ENCODE measurements at places on chromosomes 13 and 19.

- H3K4me1 ChIP-seq: no peaks in the 10 kb centered on the region
- H3K36me3 ChIP-seq: no peaks in the 10 kb centered on the region
- H3K27me3 ChIP-seq: peaks cover 5% of the 10 kb centered on the region
- H3K4me3 ChIP-seq: no peak overlapping the region
- no peak overlapping the region for H3K27ac ChIP-seq
Observed at GRCh38 chr19:58531034-58531840, 11.6 kb upstream of the ZBTB45 start.

DNA sequence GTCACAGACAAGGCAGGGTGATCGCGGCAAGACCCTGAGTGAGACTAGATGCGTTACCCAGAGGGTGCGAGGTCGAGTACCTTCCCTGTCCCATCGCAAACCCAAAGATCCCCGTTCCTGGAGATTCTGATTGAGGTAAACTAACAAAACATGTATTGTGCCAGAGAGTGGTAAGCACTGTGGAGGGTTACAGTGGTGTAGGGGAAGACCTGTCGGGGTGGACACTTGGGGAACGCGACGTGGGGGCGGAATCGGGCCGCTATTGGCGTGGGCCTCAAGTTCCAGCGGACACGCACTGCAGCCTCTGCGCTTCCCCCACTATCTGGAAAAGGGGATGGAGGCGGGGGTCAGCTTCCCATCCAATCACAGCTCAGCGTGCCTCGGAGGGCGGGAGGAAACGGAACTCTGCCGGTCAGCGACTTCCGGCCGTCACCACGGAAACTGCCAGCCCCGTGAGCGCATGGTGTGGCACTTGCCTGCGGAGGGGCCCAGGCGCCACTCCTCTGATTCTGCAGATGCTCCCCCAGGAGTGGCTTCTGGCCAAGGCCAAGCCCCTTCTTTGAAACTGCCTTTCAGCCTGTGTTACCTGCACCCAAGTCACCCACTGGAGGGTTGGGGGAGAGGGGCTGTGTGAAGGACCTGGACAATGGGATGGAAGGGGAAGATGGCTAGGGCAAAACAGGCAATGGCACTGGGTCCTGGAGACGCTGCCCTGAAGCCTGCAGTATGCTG, 1.0 kb upstream of the UBE2M start:
- H3K27ac ChIP-seq: peak overlapping the region; percentile 98
- no peaks in the 10 kb centered on the region for H3K27me3 ChIP-seq
- H3K4me3 ChIP-seq: peak overlapping the region; percentile 92
- peaks cover 30% of the 10 kb centered on the region for H3K4me1 ChIP-seq
- peak; percentile 74 for DNase-seq

GRCh38 chr19:372306-372890, 27.8 kb upstream of the MIER2 start:
- no peaks in the 10 kb centered on the region for H3K4me1 ChIP-seq
- H3K27me3 ChIP-seq: peaks cover 35% of the 10 kb centered on the region
- DNase-seq: no peak
- H3K27ac ChIP-seq: no peak overlapping the region
- no peak overlapping the region for H3K4me3 ChIP-seq

GRCh38 chr19:50475101-50475568, 1.2 kb upstream of the EMC10 start:
- peak overlapping the region; percentile 47 for H3K4me3 ChIP-seq
- H3K27me3 ChIP-seq: no peaks in the 10 kb centered on the region
- DNase-seq: no peak
- H3K36me3 ChIP-seq: peaks cover 8% of the 10 kb centered on the region
- peaks cover 9% of the 10 kb centered on the region for H3K4me1 ChIP-seq
- peak overlapping the region; percentile 93 for H3K27ac ChIP-seq

DNA sequence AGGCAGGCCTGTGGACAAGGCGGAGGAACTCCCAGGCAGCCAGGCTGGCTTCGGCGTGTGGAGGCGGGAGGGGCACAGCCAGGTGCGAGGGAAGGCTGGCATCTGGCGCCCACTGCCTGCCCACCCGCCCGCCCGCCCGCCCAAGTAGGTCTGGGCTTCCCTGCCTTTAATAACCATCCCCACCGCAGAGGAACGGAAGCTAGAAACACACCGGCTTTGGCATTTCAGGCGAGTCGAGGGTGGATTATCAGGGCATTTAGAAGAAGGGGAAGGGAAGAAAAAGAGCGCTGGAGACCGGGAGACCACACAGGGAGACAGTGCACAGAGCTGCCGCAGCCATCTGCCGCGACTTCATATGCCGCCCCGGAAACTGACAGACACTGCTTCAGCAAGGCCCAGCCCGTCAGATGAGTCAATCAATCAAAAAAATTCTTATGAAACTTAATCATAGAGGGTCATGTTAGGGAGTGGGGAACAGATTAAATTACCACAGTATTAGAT, 199.7 kb downstream of the TSHZ3 start:
- no peak for DNase-seq
- H3K27me3 ChIP-seq: peaks cover 7% of the 10 kb centered on the region
- no peak overlapping the region for H3K4me3 ChIP-seq
- H3K36me3 ChIP-seq: no peaks in the 10 kb centered on the region
- no peak overlapping the region for H3K27ac ChIP-seq

GRCh38 chr19:21158523-21159135, 16.8 kb downstream of the ZNF431 start:
- H3K27ac ChIP-seq: no peak overlapping the region
- H3K4me3 ChIP-seq: no peak overlapping the region
- peaks cover 51% of the 10 kb centered on the region for H3K36me3 ChIP-seq
- peaks cover 5% of the 10 kb centered on the region for H3K4me1 ChIP-seq
- no peaks in the 10 kb centered on the region for H3K27me3 ChIP-seq
- no peak for DNase-seq

All from progenitor cell of endocrine pancreas (in vitro differentiated cells).